ENCODE measurements at places on chromosomes 12 and 14.

DNA sequence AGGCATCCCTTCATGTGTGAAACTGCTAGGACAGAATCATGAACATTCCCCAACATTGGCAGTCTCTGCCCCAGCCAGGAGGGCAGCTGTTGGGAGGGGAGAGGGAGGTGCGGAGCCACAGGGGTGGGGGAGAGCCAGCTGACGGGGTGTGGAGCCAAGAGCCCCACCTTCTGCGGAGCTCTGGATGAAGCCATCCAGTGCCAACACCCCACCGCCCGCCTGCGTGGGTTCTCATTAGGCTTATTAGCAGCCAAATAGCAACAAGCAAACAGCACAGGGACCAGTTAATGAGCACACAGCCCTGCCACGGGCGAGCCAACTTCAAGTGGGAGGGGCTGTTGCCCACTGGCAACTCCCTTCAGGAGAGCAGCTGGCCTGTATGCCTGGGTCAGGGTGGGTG is 12.1 kb downstream of the LTBP2 start:
- no peaks in the 10 kb centered on the region for H3K27me3 ChIP-seq
- DNase-seq = no peak
- no peak overlapping the region for H3K27ac ChIP-seq
- no peaks in the 10 kb centered on the region for H3K36me3 ChIP-seq
- H3K4me1 ChIP-seq = no peaks in the 10 kb centered on the region

- no peak for DNase-seq
- no peaks in the 10 kb centered on the region for H3K27me3 ChIP-seq
- H3K4me1 ChIP-seq = no peaks in the 10 kb centered on the region
- no peak overlapping the region for H3K4me3 ChIP-seq
- H3K36me3 ChIP-seq = no peaks in the 10 kb centered on the region
Observed at GRCh38 chr12:59486827-59487226, 109.0 kb upstream of the SLC16A7 start.

DNA sequence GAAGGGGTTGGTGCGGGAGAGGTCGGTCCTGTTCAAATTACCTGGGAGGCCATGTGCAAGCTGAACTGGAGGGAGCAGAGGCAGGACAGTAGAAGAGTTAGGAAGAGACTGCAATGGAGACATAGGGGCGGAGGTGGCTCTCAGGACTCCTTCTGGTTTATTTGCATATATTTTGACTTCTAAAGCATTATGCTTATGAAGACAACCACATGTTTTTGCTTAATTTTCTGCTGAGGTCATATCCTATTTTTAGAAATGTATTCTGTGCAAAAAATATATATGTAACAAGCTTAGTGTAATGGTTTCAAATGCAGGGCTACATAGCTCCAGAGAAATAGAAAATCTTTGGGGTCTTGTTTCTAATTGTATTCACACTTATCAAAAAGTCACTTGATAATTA is 137.0 kb upstream of the MDM1 start:
- H3K27ac ChIP-seq = no peak overlapping the region
- H3K4me1 ChIP-seq = no peaks in the 10 kb centered on the region
- H3K36me3 ChIP-seq = no peaks in the 10 kb centered on the region

DNA sequence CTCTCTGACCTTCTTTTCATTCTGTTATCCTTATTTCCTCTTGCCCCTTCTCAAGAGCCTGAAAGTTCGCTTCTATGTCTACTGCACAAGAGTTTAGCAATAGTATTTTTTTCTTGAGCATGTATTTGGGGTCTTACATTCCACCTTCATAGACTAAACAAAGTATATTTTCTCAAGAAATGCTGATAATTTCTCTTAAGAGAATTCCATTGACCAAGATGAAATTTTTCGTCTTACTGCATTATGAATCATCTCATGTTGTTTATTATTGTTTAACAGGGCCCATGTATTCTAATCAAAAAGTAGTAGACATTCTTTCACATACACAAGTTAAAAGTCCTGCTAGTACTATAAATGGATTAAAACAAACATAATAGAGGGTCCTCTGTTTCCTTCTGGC is 219.3 kb downstream of the C12orf50 start:
- no peak overlapping the region for H3K27ac ChIP-seq
- no peaks in the 10 kb centered on the region for H3K4me1 ChIP-seq
- no peaks in the 10 kb centered on the region for H3K27me3 ChIP-seq
- no peak overlapping the region for H3K4me3 ChIP-seq

- no peaks in the 10 kb centered on the region for H3K4me1 ChIP-seq
- H3K27me3 ChIP-seq = peaks cover 6% of the 10 kb centered on the region
- H3K4me3 ChIP-seq = no peak overlapping the region
Observed at GRCh38 chr14:58832095-58832521, 194.3 kb downstream of the DACT1 start.

- no peaks in the 10 kb centered on the region for H3K36me3 ChIP-seq
- H3K27ac ChIP-seq = no peak overlapping the region
- no peak for DNase-seq
- no peaks in the 10 kb centered on the region for H3K27me3 ChIP-seq
- H3K4me1 ChIP-seq = no peaks in the 10 kb centered on the region
- H3K4me3 ChIP-seq = no peak overlapping the region
Observed at GRCh38 chr14:85597701-85598100, 67.8 kb downstream of the FLRT2 start.

DNA sequence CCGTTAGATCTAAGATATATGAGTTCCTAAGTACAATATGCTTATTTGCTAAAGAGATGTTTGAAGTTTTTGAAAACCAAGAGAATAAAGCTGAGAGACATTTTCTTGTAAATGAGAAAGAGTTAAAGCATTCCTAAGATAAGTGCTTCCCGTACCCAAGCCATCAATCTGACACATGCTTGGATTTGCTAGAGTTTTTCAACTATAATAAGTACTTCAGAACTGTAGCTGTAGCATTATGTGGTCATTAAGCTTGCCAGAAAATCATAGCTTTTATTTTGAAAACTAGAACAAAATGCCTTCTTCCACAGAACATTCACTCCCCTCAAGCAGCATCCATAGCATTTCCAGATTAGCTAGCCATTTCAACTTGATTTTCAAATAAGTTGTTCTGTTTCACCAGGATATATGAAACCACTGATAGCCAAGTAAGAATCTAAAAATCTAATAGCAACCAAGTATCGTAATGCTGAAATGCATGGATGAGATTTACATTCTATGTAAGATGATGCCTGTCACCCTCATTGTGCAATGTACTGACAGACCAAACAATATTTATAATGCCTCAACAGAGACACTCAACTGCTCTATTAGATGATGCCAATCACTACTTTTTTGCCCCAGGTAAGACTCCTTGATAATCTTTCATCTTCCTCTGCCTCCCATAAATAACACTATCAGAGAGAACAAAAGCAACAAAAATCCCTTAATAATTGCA is 8.0 kb downstream of the SNW1 start:
- H3K4me1 ChIP-seq = peaks cover 5% of the 10 kb centered on the region
- DNase-seq = no peak
- H3K27ac ChIP-seq = no peak overlapping the region
- H3K36me3 ChIP-seq = peaks cover 82% of the 10 kb centered on the region
- no peak overlapping the region for H3K4me3 ChIP-seq

DNA sequence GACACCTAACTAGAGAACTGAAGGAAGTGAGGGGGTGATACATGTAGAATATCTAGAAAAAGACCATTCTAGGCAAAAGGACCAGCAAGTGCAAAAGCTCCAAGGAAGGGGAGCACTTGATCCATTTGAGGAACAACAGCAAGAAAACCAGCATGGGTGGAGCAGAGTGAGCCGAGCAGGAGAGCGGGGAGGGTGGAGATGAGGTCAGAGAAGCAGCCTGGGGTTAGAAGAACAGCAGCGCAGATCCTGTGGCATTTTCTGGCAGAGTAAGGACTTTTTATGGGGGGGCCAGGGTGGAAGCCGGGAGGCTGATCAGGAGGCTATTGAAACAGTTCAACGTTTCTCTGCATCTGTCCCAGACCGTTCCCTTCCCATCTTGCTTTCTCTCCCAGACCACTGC is 24.5 kb upstream of the TMCC3 start:
- peaks cover 10% of the 10 kb centered on the region for H3K27me3 ChIP-seq
- H3K27ac ChIP-seq = no peak overlapping the region
- H3K36me3 ChIP-seq = no peaks in the 10 kb centered on the region
- H3K4me1 ChIP-seq = no peaks in the 10 kb centered on the region
- H3K4me3 ChIP-seq = no peak overlapping the region

- H3K27ac ChIP-seq = no peak overlapping the region
- no peaks in the 10 kb centered on the region for H3K36me3 ChIP-seq
- H3K4me1 ChIP-seq = peaks cover 12% of the 10 kb centered on the region
- DNase-seq = no peak
Observed at GRCh38 chr14:105531088-105531893, 4.9 kb downstream of the TMEM121 start.

- DNase-seq = no peak
- no peak overlapping the region for H3K4me3 ChIP-seq
- H3K27me3 ChIP-seq = no peaks in the 10 kb centered on the region
- no peaks in the 10 kb centered on the region for H3K36me3 ChIP-seq
- H3K4me1 ChIP-seq = no peaks in the 10 kb centered on the region
Observed at GRCh38 chr12:40688085-40688725, 4.0 kb upstream of the CNTN1 start.

DNA sequence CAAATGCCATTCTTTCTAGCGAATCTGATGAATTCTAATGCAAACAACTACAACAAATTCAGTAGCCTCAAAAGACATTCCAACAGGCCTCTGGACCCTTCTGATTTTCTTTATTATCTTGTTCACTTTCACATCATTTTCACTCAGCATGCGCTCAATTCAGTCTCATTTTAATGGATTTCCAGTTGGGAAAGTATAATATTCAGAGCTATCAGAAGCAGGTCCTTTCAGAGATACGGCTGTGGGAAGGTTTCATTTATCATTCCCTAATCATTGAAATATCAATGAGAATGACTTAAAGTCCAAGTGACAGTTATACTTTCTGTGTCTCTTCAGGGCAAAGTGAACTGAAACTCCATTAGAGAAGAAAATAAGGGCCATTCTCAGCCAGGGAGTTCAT is 1083.7 kb upstream of the FLRT2 start:
- H3K4me1 ChIP-seq = no peaks in the 10 kb centered on the region
- DNase-seq = no peak
- no peak overlapping the region for H3K27ac ChIP-seq
- H3K27me3 ChIP-seq = no peaks in the 10 kb centered on the region
- H3K36me3 ChIP-seq = no peaks in the 10 kb centered on the region

DNA sequence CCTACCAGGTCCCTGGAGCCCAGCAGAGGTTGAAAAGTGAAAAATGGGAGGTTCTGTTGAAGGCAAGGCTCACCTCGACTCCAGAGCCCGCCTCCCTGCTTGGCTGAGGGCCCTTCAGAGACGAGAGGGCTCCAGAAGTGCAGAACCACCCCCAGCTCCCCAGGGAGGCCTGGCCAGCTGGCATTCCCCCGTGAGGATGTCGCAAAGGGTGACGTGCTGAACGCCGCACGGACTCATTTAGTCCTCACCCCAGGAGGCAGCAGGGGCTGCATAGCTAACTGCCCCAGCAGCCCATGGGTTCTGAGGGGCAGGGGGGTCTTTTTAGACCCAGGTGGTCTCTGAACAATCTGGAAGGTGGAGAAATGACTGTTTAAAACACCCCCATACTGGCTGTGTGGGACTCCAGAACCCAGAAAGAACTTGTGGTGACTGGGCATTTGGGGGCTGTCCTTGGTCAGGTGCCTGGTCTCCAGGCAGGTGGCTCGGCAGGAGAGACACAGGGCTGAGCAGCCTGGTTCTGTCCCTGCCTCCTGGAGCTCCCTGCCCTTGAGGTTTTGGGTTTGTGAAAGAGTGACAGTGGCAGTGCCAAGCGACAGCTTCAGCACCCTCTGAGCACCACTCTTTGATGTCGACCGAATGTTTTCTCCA is 32.0 kb downstream of the ANAPC7 start:
- peaks cover 61% of the 10 kb centered on the region for H3K36me3 ChIP-seq
- no peaks in the 10 kb centered on the region for H3K27me3 ChIP-seq
- no peaks in the 10 kb centered on the region for H3K4me1 ChIP-seq
- H3K27ac ChIP-seq = no peak overlapping the region

DNA sequence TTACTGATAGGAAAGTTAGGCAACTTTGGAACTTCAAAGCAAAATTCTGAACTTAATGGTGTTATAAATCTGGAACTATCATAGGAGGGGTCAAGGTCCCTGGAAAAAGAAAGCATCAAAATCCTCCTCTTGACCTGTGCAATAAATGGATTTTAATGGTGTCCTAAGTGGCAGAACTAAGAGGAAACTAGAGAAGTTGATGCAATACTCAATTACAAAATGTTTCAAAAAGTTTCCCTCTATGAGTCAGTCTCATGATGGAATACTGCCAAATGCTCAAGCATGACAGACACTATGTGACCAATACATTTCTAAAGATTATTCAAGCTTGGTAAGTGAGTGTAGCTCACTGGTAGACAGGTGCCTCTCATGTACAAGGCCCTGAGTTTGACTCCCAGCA is 47.7 kb upstream of the ERGIC2 start:
- no peak overlapping the region for H3K4me3 ChIP-seq
- no peaks in the 10 kb centered on the region for H3K36me3 ChIP-seq
- H3K4me1 ChIP-seq = no peaks in the 10 kb centered on the region
- H3K27me3 ChIP-seq = no peaks in the 10 kb centered on the region
- no peak overlapping the region for H3K27ac ChIP-seq
- no peak for DNase-seq

GRCh38 chr12:12217018-12217359 is 49.9 kb downstream of the LRP6 start:
- no peak overlapping the region for H3K27ac ChIP-seq
- H3K4me1 ChIP-seq = peaks cover 6% of the 10 kb centered on the region
- H3K36me3 ChIP-seq = no peaks in the 10 kb centered on the region
- no peak overlapping the region for H3K4me3 ChIP-seq

DNA sequence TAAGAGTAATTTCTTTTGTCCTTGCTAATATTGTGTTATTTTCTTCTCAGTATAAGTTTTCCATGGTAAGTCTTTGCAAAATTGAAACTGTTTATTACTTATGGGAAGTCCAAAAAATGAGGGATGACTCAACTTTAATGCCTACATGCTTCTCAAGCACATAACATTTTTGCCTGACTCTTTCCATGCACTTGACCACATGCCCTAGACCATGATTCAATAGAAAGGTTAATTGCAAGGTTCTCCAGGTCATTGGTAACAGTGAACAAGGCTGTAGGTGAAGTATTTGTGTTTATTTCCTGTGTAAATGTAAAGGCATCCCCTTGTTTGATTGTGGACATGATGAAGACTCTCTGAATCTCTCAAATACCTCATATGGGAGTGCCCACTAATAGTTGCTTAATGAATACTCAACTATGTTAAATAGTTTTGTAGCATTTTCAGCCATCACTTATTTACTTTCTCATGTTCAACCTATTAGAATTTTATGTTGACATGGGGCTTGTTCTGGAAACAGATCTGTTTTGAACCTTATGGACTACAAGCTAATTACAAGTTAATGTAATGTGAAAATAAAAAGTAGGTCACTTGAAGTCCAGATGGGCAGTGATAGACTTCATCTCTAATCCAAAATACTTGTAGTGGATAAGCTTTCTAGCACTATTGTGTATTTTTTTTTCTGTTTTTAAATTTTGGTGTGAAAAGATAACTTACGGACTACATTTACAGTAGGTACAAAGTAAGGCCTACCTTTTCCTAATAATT is 131.7 kb downstream of the TMTC2 start:
- H3K36me3 ChIP-seq = no peaks in the 10 kb centered on the region
- no peak overlapping the region for H3K27ac ChIP-seq
- H3K4me3 ChIP-seq = no peak overlapping the region
- H3K4me1 ChIP-seq = no peaks in the 10 kb centered on the region
- no peak for DNase-seq
- H3K27me3 ChIP-seq = no peaks in the 10 kb centered on the region

All from DND-41 (cell line).